Fibroblast of mammary gland (primary cell): ENCODE measurements at places on chromosomes 13 and 19.

GRCh38 chr13:70237131-70237530, 128.9 kb upstream of the KLHL1 start:
- DNase-seq: no peak

DNA sequence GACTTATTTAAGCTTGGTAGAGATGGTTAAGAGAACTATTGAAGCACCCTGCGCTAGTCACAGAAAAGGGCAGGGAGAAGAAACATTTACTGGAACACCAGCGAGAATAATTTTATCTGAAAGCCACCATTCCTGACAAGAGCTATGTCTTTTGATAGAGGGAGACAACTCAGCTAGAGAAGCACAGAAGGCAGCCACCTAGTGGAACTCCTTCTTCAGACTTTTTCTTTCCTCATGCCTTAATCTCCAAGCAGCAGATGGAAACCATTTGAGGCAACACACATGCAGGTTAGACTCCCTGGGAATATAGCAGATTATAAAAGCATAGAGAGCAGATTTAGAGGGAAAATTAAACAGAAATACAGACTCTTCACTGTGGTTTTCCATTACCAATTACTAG, 813.4 kb downstream of the SLITRK6 start:
- no peak for DNase-seq

DNA sequence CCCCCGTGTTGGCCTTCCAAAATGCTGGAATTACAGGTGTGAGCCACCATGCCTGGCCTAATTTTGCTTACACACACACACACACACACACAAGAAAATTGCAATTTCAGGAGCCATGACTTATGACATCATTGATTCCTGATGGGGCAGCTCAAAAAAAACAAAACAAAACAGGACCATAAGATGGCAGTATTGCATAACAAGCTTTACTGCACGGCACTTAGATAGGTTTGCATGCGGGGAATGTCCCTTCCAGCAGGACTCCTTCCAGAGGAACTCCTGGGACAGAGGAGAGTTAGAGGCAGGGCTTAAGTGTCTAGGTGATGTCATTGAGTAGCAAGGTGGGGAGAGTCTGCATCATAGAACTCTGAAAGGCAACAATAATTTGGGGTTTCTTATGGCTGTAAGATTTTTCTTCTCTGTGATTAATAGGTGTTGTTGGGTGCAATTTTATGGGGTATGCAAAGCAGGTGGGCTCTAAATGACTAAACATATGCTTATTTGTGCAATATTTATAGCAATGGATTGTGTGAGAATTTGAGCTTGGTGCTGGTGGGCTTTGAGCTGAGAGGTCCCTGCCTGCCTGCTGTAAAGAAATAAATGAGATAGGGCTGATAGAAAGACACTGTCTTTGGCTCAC, 9.0 kb upstream of the ACSBG2 start:
- DNase-seq: peak; percentile 69

- peak; percentile 34 for DNase-seq
Measured at GRCh38 chr13:49517461-49517860, 21.7 kb downstream of the PHF11 start.
